ENCODE measurements at places on chromosomes 3 and 15.

- peak; percentile 83 for DNase-seq
Measured at GRCh38 chr3:141796889-141797781, 33.9 kb downstream of the GRK7 start.

- DNase-seq = no peak
Measured at GRCh38 chr15:48361685-48362084, 30.5 kb downstream of the DUT start.

DNA sequence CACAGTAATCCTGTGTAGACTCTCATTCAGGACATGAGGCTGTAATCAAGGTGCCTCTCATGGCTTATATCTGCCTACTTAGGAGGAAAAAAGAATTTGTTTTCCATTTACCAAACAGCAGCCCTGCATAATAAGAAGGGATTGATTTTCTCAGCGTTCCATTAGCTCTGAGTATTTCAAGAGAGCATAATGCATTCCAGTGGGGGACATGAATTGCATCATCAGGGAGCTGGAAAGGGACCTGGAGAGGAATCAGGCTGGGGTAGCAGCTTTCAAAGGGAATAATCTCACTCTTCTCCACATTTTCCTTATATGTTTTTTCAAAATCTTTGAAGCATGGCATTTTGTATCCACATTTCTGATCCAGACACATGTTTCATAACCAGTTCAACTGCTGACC lies 150.6 kb upstream of the ANKRD28 start:
- no peak for DNase-seq

GRCh38 chr3:149448331-149448831 lies 26.1 kb upstream of the TM4SF4 start:
- peak; percentile 45 for DNase-seq

DNA sequence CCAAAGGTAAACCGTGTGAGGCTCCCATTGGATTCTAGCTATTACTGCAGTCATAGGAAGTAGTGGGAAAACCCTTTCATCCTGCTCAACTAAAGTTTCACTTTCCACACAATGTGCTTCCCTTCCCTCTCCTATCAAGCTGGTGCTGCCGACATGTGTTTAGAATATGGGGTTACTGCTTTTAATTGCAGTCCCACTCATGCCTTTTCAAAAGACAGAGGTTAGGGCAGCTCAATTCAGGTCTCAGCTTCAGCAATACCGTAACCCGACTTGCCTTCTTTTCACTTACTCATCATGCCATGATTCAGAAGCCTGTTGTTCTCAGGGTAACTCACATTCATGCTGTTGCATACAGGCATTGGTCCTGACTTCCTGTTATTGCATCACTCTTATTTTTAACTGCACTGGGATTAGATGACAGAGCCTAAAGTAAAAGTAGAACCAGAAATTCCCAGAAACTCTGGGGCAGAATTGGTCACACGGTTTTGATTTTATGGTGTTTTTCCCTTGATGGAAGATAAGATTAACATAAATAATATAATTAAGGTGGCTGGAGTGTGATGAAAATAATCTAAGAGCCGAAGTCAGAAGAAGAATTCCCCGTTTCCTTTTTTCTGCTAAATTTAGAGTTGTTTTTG lies 45.7 kb downstream of the C2CD4B start:
- peak; percentile 84 for DNase-seq

DNA sequence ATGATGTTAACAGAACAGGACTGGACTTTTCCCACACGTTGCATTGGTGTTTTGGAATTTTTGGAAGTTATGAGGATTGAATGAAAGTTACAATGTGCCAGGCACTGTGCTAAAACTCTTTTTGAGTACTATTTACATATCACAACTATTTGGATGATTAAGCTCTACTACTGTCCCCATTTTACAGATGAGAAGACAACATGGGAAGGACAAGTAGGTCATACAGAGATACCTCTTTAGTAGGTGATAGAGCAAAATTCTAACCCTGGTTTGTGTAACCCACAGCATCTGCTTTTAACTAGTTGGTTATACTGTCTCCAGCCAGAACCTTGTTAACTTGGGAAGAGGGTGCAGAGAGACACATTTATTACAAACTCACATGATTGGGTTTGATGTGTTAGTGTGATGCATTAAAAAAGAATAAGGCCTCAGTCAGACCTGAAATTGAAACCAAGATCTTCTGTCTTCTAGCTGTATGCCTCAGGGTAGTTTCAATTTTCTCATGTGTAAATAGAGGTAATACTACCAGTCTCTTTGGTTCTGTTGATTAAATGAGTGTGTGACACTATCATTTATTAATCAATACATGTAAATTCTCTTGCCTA lies 1.4 kb downstream of the NDUFB4 start:
- DNase-seq = no peak

DNA sequence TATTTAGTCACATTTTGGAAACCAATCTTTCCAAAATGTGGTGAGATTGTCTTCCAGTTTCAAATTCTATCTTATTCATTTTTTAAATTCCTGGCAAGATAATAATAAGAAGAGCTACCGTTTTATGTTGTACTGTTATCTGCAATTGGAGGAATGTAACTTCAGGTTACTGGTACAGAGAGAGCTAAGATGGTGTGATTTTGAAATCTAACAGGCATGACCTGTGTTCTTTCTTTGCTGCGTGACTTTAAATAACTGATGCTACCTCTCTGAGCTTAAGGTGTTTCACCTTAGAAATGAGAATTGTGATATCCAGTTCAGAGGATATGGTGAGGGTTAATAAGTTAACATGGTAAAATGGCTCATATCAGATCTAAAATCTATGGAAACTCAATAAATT lies 21.7 kb downstream of the CADM2 start:
- DNase-seq = no peak

GRCh38 chr3:141682007-141682406 lies 56.1 kb upstream of the RNF7 start:
- DNase-seq = peak; percentile 52

DNA sequence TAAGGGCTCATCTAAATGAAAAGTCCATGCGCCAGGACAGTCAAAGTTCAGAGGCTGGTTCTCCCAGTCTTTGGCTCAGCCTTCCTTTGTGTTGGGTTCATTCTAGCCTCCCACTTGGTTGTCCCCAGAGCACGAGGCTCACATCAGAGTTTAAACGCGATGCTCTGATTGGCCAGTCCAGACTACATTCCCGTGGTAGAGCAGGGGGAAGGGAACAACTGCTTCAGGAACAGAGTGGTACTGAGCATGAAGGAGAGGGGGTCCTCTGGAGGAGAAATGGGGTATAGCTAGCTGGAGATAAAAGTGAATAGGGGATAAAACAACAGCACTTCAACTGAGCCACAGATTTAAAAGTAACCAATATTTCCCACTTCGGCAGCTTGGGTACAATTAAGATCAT lies 32.2 kb downstream of the ANAPC13 start:
- no peak for DNase-seq

- DNase-seq = no peak
Measured at GRCh38 chr15:101103598-101103997, 148.2 kb downstream of the CHSY1 start.
